ENCODE measurements at places on chromosomes 3 and 15. TPM values are rescaled to one million over a fixed set of nuclear protein-coding genes. Genes with fewer than 3 reads are reported as not detected.

PLSCR1 gene
- total RNA-seq: 180 TPM

NUSAP1 gene
- total RNA-seq: 28.6 TPM

CHST13 gene
- 0.22 TPM for total RNA-seq

GRCh38 chr3:25781145-25781757 is 2.0 kb downstream of the NGLY1 start:
- DNase-seq: no peak

C2CD4A gene
- total RNA-seq: 3.7 TPM

DNA sequence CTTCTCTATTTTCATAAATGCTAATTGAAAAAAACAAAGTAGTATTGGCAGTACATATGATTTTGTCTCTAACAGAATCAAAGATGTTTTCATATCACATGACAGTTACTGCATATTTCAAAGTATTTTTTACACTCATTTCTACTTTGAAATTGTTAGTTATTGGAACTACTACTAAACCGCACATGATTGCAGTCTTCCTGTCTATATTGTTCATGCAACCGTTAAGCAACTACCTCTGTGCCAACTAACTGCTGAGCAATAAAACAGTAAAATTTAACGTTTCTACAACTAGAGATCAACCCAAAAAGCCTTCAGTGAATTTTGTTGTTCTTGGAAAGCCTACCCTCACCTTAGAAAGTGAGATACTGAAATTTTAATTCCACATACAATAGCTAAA is 64.2 kb downstream of the DMXL2 start:
- DNase-seq: no peak

ABI3BP gene
- total RNA-seq: 16.4 TPM

DNA sequence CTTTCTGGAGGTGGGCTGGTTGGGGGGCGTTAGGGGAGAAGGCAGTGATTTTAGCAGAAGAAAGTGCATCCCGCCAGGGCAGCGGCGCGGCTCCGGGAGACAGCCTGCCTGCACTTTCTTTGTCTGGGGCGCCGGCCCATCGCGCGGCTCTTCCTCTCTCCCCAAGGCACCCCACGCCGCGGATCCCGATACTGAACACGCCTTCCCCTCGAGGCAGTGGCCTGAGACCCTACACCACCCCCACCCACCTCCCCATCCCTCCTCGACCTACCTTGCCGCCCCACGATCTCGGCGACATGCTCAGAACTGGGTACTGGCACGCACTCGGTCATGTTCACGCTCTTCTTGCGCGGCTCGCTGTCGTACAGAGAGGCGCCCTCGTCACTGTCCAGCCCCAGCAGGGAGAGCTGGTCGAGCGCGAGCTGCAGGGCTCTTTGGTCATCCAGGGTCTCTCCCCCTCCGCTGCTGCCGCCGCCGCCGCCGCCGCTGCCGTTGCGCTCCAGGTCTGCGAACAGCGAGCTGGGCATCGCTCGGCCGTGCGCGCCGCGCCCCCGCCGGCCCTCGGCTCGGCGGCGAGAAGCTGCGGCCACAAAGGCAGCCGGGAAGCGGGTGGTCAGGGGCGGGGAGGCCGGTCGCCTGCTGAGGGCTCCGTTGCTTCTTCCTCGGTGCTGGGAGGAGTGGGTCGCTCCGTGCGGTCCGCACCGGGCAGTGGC is 483 bp downstream of the MEX3B start:
- peak; percentile 43 for DNase-seq

DNA sequence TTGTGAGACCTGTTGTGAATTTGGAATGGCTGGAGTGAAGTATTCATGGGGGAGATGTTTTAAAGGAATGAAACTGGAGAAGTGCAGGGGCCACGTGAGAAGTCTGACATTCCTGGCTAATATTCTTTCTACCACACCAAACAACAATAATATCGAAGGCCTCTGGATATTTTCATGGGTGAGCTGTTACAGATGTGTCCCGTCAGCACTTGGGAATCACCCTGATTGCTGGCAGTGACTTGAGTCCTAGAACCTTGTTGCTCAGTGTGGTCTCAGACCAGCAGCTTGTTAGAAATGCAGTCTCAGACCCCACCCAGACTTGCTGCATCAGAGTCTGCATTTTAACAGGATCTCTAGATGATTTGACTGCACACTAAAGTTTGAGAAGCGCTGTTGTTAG is 113.8 kb downstream of the ITPR1 start:
- no peak for DNase-seq

DNA sequence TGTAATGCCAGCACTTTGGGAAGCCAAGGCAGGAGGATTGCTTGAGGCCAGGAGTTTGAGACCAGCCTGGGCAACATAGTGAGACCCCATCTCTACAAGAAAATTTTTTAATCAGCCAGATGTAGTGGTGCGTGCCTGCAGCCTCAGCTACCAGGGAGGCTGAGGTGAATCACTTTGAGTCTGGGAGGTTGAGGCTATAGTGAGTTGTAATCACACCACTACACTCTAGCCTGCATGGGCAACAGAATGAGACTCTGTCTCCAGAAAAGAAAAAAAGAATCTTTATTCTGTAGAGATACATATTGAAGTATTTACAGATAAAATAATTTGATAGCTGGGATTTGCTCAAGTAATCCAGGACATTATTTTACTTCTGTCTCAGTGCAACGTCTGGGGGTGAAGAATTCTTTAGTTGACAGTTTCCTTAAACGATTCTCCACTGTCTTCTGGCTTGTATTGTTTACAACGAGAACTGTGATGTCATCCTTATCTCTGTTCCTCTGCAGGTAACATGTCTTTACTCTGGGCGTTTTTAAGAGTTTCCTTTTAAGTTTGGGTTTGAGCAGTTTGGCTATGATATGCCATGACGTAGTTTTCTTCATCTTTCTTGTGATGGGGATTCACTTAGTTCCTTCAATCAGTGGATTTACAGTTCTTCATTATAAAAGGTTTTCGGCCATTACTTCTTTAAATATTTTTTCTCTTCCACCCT is 26.3 kb downstream of the KPNA1 start:
- no peak for DNase-seq

DNA sequence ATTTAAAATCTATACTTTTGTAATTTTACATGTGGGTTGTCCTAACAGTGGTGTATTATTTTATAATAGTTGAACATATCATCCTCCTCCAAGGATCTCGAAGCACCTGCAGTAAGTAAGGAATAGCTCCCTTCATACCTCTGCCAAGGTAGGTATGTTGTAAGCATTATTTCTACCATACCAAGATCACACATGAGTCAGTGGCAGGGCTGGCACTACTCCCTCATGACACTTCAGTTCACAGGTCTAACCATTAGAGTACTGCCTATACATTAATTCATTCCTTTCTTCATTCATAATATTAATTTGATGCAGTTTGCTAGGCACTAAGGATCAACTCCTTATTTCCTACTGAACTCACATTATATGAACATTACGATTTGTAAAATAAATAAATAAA is 11.9 kb upstream of the LEKR1 start:
- DNase-seq: no peak

DPPA2 gene
- total RNA-seq: not detected

NUTM1 gene
- total RNA-seq: not detected

IL17RD gene
- 5.6 TPM for total RNA-seq

- no peak for DNase-seq
Measured at GRCh38 chr3:9534429-9534828, 19.2 kb downstream of the LHFPL4 start.

DNA sequence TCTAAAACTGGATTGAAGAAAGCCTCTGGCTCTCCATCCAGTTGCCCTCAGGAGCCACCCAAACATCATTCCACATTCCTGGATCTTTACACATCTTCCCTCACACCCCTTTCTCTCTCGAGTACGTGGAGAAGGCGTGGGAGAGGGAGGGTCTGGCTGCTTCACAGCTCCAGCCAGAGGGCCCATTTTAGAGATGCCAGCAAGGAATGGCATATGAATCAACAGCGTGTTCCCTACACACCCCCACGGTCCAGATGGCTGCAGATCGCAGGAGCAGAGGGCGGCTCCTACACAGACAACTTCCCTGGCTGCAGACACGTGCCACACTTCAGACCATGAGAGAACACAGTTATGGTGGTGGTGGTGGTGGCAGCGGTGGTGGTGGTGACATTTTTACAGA is 280.1 kb downstream of the ERC2 start:
- no peak for DNase-seq

DNA sequence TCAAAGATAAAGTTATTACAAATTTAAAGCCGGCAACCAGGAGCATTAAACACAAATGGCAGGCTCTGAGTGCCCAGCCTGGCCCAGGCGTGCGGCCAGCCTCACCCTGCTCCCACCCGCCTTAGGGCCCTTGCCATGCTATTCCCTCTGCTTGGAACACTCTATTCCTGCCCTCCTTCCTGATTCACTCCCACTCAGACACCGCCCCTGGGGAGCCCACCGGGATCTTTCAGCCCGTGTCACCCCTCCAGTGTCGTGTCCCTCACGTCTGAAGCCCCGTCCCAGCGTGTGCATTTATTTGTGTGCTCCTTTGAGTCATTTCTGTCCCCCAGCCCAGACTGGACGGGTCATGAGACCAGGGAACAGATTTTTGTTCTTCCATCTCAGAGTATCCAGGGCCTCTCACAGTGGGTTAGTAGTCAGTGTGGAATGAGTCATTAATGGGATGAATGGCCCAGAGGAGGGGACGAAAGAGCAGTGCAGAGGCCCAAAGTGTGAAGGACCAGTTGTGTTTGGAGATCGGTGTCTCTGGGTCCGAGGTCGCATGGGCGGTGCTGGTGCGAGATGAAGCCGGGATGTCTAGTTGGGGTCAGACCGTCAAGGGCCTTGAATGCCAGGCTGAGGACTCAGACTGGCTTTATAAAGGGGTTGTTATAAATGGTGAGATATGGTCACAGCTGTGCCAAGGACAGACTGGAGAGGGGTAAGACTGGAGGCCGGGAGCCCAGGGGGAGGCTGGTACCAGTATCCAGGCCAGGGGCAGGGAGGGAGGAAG is 58.9 kb upstream of the SLC6A6 start:
- DNase-seq: no peak

PDCD10 gene
- 67.3 TPM for total RNA-seq

- no peak for DNase-seq
Measured at GRCh38 chr3:108516881-108517280, 6.5 kb upstream of the MYH15 start.

GRCh38 chr15:35936284-35936683 is 390.3 kb upstream of the DPH6 start:
- DNase-seq: no peak

DNA sequence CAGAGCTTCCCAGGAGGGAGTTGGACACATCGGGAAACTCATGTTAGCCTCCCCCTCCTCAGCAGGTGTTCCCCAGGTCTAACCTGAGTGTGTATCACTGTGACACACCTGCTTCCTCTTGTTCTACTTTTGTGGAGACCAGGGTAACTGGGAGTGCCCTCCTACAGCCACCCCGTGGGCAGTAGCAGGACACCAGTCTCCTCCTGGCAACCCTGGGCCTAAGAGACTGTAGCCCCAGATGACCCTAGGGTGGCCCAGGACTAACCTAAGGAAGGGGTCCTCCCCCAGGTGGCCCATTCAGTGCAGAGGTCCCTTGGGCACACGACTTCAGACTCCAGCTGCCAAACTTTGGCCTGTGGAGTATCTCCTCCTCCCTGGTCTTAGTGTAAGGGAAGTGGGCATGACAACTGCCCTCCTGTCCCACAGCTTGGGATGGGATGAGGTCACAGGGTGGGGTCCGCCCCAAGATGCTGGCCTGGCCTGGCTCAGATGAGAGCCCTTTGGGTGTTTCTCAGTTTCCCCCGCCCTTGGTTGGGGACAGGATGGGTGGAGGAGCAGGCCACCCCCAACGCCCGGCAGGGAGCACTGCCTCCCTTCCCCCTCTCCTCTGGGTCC is 4.8 kb downstream of the CSK start:
- peak; percentile 26 for DNase-seq

PLD1 gene
- total RNA-seq: 49.6 TPM

DNA sequence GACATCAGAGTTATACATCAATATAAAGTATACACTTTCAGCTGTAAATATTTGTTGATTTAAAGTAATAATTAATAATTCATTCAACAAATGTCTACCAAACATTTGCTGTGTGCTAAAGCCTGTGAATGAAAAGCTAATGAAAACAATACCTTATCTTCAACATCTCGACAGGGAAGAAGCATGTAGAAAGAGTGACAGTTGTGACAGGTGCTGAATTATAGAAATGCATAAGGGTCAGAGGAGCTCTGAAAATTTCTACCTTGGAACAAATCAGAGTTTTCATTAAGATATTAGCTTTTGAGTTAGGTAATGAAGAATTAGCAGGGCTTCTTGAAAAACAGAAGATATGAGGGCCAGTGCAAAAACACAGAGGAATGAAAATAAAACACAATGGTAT is 739.2 kb downstream of the VGLL3 start:
- DNase-seq: no peak

GRCh38 chr3:117350371-117350770 is 640.8 kb downstream of the TUSC7 start:
- no peak for DNase-seq

GOLGA8T gene
- total RNA-seq: 0.16 TPM

DNA sequence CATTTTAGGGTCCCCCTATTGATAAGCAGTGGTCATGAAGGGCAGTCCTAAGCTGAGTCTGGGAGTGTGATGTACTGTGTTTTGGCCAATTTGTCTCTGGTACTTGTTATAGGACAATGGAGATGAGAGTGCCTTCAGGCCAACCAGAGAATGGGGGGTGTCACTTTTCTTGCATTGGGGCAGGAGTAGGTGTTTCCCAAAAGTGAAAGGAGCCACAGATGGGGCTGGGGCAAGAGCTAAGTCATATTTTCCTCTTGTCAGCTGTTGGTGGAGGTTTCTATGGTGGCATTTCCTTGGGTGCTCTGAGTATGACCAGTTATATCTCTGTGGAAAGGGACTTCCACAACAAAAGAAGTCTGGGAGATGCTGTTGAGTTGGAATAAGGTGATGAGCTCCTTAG is 24.7 kb upstream of the BSN start:
- DNase-seq: no peak

DNA sequence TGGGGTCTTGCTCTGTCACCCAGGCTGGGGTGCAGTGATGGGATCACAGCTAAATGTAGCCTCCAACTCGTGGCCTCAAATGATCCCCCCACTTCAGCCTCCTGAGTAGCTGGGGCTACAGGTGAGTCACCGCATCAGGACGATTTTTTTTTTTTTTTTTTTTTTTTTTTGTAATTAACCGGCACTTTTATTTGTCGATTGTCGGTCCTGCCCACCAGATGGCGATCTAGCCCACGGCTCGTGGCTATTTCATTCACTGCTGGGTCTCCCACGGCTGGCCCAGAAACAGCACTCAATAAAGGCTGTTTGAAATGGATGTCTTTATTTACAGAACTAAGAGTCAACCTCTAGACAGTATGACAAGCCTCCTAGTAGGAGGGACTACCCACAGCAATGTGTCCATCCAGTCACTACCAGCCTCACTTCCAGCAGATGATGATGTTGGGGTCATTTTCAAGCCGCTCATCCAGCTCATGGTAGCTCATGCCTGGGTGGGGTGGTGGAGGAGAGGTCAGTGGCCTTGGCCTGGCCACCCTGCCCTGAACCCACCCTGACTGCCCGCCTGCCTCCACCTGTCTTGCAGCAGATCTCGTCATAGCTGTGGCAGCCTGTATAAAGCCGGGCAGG is 1.8 kb upstream of the ZMYND10 start:
- DNase-seq: peak; percentile 73

- no peak for DNase-seq
Measured at GRCh38 chr15:79682285-79682684, 214.5 kb downstream of the MTHFS start.

CCR1 gene
- 0.57 TPM for total RNA-seq

NMB gene
- 2.8 TPM for total RNA-seq

NMNAT3 gene
- 4.5 TPM for total RNA-seq

EEFSEC gene
- 8.6 TPM for total RNA-seq

TRANK1 gene
- 50.7 TPM for total RNA-seq

SPRED1 gene
- 28.0 TPM for total RNA-seq

- no peak for DNase-seq
Measured at GRCh38 chr15:52023169-52023922, 4.3 kb downstream of the MAPK6 start.

Data from colonic mucosa (tissue), 4 donors.